Ovary (tissue), 10 donors: ENCODE measurements at places on chromosomes 16 and 17.

GRCh38 chr16:18041864-18042834 lies 294.4 kb downstream of the NPIPA8 start:
- no peaks in the 10 kb centered on the region for H3K4me1 ChIP-seq
- H3K27ac ChIP-seq = no peak overlapping the region
- no peak for DNase-seq
- H3K4me3 ChIP-seq = no peak overlapping the region
- H3K27me3 ChIP-seq = no peaks in the 10 kb centered on the region

DNA sequence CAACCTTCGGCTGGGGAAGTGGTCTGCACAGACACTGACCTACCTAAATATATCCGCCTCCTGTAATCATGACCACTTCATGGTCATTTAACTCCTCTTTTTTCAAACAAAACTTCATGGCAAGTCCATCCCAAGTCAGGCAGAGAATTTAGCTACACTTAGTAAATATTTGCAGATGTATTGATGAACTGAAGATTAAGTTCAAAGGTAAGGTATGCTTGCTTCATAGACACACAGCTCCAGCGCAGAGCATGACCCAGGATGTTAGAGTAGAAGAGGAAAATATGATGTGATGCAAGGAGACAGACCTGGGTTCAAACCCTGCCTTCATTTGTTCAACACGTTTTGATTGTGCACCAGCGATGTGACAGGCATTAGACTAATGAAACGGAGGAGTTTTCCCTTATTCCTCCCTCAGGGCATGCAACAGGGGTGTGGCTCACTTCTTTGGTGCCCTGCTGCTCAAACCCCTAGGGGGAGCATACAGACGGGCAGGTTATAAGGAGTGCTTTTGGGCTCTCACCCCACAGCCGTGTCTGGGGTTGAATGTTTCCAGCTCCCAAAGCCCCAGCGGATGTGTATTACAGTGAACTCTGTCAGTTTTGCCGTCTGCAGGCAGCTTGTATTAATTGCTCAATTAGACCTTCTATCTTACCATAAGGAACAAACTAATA lies 23.9 kb upstream of the CLEC3A start:
- DNase-seq = no peak
- H3K27me3 ChIP-seq = no peaks in the 10 kb centered on the region
- H3K27ac ChIP-seq = no peak overlapping the region
- H3K4me3 ChIP-seq = no peak overlapping the region

GRCh38 chr17:80112471-80113032 lies 11.2 kb downstream of the GAA start:
- no peaks in the 10 kb centered on the region for H3K27me3 ChIP-seq
- H3K27ac ChIP-seq = no peak overlapping the region
- no peak for DNase-seq

DNA sequence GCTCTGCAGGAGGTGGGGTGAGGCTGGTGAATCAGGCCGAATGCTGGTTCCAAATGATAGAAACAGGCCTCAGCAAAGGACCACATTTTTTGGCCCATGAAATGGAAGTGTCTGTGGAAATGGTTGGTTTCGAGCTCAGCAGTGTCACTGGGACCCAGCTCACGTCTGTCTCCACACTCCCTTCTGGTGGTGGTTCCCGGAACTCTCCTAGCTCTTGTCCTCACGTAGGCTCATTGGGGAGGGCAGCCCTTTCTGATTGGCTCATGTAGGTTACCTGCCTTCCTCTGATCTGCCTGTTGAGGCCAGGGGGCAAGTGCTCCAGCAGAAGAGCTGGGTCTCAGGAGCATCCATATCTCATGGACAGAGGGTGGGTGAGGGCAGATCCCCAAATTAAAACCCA lies 4.0 kb downstream of the ALG1 start:
- H3K4me1 ChIP-seq = no peaks in the 10 kb centered on the region
- no peak overlapping the region for H3K4me3 ChIP-seq
- no peak overlapping the region for H3K27ac ChIP-seq
- no peaks in the 10 kb centered on the region for H3K36me3 ChIP-seq

- H3K27ac ChIP-seq = no peak overlapping the region
- no peaks in the 10 kb centered on the region for H3K36me3 ChIP-seq
- no peak for DNase-seq
- no peaks in the 10 kb centered on the region for H3K27me3 ChIP-seq
These were observed 11.9 kb downstream of the LGALS3BP start for GRCh38 chr17:78967782-78968362.

GRCh38 chr17:12637015-12637414 lies 28.7 kb upstream of the MYOCD start:
- H3K4me1 ChIP-seq = peaks cover 5% of the 10 kb centered on the region
- H3K27me3 ChIP-seq = no peaks in the 10 kb centered on the region
- no peak overlapping the region for H3K4me3 ChIP-seq
- no peak for DNase-seq
- H3K27ac ChIP-seq = no peak overlapping the region

GRCh38 chr17:69047368-69048263 lies 13.1 kb downstream of the ABCA9 start:
- H3K27me3 ChIP-seq = no peaks in the 10 kb centered on the region
- no peaks in the 10 kb centered on the region for H3K36me3 ChIP-seq
- peak; percentile 78 for DNase-seq
- peak overlapping the region; percentile 84 for H3K27ac ChIP-seq
- peaks cover 4% of the 10 kb centered on the region for H3K4me1 ChIP-seq

DNA sequence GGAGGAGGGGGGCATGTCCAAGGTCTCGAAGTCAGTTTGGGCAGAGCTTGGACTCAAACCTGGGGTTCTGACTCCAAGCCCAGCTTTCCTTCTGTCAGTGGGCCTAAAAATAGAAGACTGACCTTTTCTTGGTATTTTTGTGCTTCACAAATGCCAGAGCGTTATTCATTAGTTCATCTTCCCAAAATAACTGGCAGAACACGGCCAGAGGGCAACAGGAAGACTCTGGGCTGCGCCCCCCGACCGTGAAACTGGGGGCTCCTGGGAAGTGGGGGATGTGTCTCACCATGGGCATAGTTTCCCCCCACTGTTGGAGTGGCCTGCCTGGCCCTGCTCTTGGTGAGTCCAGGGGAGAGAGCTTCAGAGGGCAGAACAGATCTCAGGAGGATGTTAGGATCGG lies 94.0 kb downstream of the SOCS1 start:
- no peak for DNase-seq
- H3K27ac ChIP-seq = peak overlapping the region; percentile 75
- no peak overlapping the region for H3K4me3 ChIP-seq
- H3K27me3 ChIP-seq = no peaks in the 10 kb centered on the region
- H3K4me1 ChIP-seq = peaks cover 5% of the 10 kb centered on the region

DNA sequence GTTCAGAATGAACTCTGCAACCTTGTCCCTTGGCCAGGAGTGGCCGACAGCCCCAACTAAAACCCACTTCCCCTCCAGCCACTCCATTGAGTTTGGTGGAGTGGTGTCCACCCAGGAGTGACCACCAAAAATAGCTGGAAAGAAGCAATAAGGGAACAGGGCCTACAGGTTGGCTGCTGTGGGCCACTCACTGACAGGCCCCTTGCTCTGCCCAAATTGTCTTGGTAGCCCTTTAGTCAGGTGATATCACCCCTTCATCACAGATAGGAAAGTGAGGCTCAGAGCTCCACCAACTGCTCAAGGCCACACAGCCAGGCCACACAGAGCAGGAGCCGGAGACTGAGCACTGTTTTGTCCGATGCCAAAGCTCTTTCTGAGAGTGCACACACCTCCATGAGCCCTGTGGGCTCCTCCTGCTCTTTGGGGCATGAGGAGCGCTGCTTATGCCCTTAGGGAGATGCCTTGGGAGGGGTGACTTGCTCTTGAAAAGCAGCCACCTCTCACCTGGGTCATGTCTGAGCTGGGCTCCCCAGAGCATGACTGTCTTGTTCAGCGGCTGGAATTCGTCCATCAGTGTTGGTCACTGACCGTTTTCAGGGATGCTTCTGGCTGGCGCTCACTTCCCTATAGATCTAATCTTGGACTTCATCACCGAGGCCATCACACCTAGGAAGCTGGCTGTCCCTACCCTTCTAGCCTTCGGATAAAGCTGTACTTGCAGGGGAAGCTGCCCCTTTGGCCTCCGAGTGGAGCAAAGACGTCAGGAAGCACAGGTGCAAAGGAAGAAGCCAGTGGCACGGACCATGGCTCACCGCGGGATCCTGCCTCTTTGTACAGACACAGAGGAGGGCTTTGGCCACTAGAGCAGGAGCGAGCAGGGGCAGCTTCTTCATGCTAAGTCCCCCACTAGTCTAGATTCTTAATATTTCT lies 186.0 kb upstream of the ZNF469 start:
- peaks cover 8% of the 10 kb centered on the region for H3K4me1 ChIP-seq
- H3K27ac ChIP-seq = no peak overlapping the region
- H3K36me3 ChIP-seq = no peaks in the 10 kb centered on the region
- no peaks in the 10 kb centered on the region for H3K27me3 ChIP-seq
- H3K4me3 ChIP-seq = no peak overlapping the region
